ELR (cell line): ENCODE measurements at places on chromosomes 2 and 18.

GRCh38 chr2:237863689-237864443 lies 4.4 kb downstream of the RAMP1 start:
- no peak for DNase-seq

DNA sequence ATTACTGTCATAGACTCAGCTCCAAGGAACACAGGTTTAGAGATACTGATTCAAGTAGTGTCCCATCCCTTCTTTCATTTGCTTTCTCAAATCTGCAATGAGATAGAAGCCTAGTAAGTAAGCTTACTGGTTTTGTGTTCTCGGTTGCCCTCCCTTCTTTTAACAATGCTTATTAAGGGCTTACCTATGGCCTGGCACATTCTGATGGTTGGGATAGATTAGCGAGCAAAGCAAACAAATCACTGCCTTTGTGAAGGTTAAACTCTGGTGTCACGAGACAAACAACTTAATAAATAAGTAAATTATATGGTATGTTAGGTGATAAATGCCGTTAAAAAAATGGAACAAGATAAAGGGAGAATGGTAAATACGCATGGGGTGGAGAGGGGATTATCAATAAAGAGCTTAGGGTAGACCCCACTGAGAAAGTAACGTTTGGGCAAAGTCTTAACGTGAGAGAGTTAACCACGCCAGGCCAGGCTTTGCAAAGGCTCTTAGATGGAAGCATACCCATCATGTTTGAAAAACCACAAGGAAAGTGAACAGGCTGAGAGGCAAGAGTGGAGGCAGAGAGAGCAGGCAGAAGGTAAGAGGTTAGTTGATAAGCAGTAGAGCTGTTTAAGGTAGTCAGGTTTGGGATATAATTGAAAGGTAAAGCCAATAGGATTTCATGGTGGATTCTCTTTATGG lies 31.0 kb downstream of the EIF2AK3 start:
- DNase-seq: no peak

DNA sequence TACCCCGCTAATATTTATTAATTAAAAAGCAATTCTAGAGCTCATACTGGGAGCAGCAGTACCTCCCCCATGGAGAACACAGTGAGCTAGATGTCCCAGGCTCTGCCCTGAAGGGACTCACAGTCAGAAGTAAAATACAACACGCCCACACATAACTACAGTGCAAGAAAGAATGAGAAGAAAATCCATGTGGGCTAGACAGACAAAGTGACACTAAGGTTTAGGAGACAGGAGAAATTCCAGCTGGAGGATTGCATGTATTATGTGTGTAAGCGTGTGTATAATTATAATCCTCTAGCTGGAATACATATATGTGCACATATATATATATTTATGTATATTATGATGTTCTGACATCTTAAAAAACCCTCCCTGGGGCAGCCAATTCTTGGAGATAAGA lies 15.7 kb downstream of the SOWAHC start:
- DNase-seq: no peak

- DNase-seq: no peak
Measured at GRCh38 chr18:14943967-14944636, 196.1 kb downstream of the ANKRD30B start.

DNA sequence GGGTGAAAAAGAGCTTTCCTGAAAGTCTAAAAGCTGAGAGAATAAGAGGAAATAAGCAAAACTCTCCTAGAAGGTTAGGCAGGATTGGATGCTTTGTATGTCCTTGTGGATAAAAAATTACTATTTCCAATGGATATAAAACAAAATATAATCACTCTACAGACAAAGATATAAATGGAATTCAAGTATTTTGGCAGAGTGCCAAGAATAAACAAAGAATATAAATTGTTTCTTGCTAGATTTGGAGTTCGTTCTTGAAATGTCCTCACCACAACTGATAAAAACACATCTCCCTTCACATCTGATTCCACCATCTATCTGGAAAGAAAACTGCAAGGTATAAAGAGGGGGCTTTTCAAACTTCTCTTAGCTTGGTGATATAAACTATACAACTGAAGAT lies 13.3 kb downstream of the SULT1C3 start:
- no peak for DNase-seq

GRCh38 chr2:193841384-193842150 lies 1646.8 kb upstream of the TMEFF2 start:
- DNase-seq: peak; percentile 43

- no peak for DNase-seq
Measured at GRCh38 chr2:188966728-188967440, 7.3 kb upstream of the COL3A1 start.

DNA sequence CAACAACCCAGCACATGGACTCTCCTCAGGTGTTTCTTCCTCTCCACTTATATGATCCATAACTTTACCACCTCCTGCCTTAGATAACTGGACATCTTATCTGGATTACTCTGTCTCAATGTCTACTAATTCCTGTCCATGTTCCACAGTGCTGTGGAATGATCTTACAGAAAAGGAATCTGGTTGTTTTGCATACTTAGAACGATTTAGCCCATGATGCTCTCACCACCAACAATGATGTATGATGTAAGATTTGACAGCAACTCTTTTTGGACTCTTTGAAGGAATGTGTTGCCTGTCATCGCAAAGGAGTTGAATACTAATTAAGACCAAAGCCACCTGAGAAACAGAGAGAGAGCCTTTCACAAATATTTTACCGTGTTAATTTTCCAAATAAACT lies 37.7 kb upstream of the SYT4 start:
- no peak for DNase-seq

DNA sequence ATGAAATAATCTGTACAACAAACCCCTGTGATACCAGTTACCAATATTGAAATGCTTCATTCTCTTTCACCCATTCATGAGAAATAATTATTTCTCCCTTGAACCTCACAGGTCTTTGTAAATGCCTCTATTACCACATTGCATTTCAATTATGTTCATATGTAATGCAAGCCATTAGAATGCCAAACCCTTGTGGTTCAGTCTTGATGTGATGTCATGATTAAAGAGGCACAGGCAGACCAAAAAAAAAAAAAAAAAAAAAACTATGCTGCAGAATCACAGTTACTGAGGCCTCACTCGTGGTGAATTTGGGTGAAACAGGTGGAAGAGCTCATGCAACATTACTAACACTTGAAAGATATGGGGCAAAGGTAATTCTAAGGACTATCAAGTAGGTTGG lies 9.4 kb upstream of the EPG5 start:
- DNase-seq: no peak

DNA sequence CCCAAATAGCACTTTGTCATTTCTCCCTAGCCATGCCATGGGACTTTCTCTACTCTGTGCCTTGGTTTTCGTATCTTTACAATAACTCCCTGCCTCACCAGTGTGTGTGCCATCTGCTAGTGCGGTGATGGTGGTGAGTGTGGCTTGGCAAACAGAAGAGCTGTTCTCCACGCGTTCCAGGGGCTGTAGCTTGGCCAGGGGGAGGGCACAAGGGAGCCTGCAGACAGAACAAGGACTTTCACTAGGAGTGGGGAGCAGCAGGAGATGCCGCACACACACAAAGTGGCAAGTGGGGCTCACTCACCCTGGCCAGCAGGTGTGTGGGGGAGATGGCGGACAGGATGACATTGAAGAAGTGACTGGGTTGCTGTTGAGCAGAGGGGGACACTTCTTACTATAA lies 196.9 kb downstream of the HAUS1 start:
- no peak for DNase-seq

- no peak for DNase-seq
Measured at GRCh38 chr2:219789476-219789875, 162.0 kb downstream of the SLC4A3 start.

DNA sequence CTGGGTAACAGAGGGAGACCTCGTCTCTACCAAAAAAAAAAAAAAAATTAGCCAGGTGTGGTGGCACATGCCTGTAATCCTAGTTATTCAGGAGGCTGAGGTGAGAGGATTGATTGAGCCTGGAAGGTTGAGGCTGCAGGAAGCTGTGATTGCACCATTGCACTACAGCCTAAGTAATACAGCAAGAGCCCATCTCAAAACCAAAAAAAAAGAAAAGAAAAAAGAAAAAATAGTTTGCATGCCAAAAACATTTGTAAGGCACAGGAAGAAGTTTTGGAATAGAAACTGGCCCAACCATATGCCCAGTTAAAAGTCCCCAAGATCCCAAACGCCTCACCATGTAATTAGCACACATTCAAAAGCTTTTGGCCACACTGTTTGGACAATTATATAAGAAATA lies 13.4 kb upstream of the ACOXL start:
- DNase-seq: no peak

DNA sequence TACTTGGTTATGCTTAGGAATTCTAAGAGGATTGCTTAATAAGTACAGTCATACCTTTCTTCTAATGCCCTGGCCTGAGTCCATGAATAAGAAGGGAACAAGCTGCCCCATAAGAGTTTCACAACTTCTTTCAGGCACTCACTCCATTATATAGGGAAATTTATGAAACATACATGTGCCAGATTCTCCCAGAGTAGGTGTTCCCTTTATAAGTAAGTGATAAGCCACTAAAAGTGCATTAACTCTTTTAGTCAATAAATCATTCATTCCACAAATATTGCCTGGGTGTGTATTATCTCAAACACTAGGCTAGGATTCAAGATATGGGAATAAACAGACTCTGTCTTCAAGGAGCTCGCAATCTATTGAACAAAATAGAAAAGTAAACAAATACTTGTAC lies 84.5 kb upstream of the RBBP8 start:
- DNase-seq: peak; percentile 55

GRCh38 chr18:1244397-1245122 lies 339.9 kb downstream of the ADCYAP1 start:
- DNase-seq: no peak

- no peak for DNase-seq
Measured at GRCh38 chr2:233096006-233096405, 35.9 kb downstream of the INPP5D start.

DNA sequence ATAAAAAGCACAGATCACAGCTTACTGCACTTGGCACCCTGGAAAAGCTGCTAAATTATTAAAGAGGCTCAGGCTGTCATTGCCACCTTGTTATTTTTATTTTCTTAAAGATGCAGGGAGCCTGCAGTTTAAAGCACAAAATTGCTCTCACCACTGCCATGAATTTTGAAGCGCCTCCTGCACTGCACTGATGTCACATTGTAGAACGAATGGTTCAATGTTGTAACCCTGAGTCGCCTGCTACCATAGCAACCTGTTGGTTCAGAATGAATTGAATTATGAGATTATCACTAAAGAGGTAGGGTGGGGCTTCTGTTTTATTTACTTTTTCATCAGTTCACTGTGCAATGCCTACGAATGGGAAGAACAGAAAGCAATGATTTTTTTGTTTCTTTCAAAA lies 16.5 kb downstream of the SCG2 start:
- DNase-seq: peak; percentile 58

DNA sequence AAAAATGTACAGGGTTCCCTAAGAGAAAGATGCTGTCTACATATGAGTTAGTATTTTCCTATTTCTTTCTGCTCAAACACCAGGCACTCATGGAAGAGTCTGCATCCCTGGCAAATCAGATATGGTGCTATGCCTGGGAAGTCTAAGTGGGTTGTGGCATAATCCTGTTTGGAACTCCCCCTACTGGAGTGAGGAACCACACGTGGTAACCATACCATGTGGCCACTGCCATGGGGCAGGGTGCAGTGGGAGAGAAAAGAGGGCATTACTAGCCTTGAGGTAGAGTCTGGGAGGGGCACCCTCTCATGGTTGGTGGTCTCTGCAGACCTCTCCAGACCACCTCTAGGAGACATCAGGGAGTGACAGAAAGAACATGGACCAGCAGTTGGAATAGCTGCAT lies 257.9 kb upstream of the ATP5MC3 start:
- no peak for DNase-seq

DNA sequence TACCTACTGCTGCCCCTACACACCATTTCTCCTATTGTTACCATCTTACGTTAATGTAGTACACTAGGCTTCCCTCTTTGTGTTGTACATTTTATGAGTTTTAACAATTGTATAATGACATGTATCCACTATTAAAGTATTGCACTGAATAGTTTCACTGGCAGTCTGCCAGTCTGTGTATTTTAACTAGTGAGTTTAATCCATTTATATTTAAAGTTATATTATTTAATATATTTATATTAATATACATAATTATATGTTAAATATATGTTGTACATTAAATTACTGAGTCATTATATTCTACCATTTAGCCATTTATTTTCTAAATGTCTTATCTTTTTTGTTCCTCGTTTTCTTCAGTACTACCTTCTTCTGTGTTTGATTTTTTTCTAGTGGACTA lies 44.8 kb upstream of the PHLPP1 start:
- no peak for DNase-seq

- peak; percentile 81 for DNase-seq
Measured at GRCh38 chr2:105749583-105750400, 5.1 kb downstream of the NCK2 start.

- no peak for DNase-seq
Measured at GRCh38 chr18:51525453-51526225, 328.2 kb upstream of the MEX3C start.

GRCh38 chr2:70552501-70553333 lies 909 bp downstream of the TGFA start:
- DNase-seq: no peak

- DNase-seq: no peak
Measured at GRCh38 chr2:157540102-157540501, 88.6 kb downstream of the ACVR1C start.

- DNase-seq: peak; percentile 4
Measured at GRCh38 chr18:22847392-22847791, 85.7 kb upstream of the RBBP8 start.

- peak; percentile 6 for DNase-seq
Measured at GRCh38 chr18:74148543-74149070, 284 bp downstream of the TIMM21 start.

GRCh38 chr2:163752267-163752666 lies 16.5 kb upstream of the FIGN start:
- no peak for DNase-seq

GRCh38 chr18:58201733-58202730 lies 158.0 kb downstream of the NEDD4L start:
- DNase-seq: peak; percentile 90

DNA sequence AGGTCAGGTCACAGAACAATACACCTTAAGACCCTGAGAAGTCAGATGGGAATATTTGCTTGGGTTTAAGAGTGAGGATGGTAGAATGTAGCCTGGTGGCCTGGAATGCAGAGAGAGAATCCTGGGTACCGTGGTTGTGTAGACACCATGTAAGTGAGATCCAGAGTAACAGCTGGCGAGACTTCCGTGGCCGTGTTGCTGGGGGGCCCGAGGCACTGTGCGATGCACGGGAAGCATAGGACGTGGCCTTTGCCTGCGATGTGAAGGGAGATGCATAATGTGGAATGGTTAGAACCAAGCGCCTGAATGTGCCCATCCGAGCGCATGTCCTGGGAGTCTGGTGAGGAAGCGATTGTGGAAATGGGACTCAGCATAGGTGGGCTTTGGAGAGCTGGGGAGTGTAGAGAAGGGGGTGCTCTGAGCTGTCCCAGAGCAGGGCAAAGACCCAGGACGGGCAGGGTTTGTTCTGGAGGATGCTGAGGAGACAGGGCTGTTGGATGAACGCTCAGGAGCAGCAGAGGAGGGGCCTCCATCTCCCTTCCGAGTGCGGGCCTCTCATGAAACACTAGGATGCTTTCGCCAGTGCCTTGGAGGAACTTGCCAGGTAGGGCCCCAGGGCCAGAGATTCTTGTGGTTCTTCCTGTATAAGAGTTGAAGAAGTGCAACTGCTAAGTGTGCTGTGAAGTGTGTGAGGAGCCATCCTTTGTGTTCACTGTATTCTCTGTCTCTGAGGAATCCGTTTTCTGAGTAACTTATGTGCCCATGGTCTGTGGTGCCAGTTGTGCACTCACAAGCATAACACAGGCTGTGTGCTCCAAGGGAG lies 7.1 kb downstream of the RNF144A start:
- DNase-seq: no peak

- peak; percentile 81 for DNase-seq
Measured at GRCh38 chr2:213152065-213152794, 818 bp upstream of the IKZF2 start.

GRCh38 chr2:3433339-3433699 lies 53.8 kb downstream of the TRAPPC12 start:
- no peak for DNase-seq
